Endothelial cell (in vitro differentiated cells): ENCODE measurements at places on chromosomes 2 and 18. TPM values are rescaled to one million over a fixed set of nuclear protein-coding genes. Genes with fewer than 3 reads are reported as not detected.
A peak's percentile ranks its signal among the peaks of the same experiment; 100 is the strongest.

DNA sequence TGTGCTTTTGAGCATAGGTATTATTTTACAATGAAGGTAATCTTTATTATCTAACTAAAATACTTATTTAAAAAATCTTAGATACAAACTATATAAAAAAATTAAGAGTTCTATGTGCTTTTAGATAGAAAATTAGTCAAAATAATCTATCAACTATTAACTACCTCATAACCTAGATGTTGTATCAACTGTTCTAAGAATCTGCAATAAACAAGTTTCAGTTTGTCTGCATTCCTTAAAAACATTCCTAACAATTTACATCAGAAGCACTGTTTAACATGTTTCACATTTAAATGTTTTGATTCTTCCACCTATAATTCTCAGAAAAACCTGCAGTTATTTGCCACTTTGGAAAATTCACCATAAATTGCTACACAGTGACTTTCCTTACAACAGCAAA lies 33.3 kb downstream of the NDUFS1 start:
- H3K4me3 ChIP-seq: no peak overlapping the region
- peaks cover 18% of the 10 kb centered on the region for H3K36me3 ChIP-seq
- no peak for DNase-seq
- H3K4me1 ChIP-seq: no peaks in the 10 kb centered on the region

DNA sequence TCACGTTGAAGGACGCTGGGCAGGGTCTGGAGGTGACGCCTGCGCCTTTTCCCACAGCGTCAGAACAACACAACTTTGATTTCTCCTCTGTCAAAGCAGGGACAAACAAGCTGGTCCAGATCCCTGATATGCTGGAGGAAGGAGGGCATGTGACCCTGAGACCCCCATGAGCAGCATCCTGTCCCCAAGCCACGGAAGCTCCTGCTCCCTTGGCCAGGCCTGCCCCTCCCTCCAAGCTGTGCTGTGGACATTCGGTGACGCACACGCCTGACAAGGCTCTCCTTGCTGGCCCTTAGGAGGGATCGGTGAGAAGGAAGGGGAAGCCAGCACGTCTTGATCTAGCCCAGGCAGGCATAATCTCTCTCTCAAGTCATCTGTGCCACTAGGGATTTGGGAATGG lies 11.3 kb downstream of the MLPH start:
- H3K27ac ChIP-seq: no peak overlapping the region
- H3K4me3 ChIP-seq: no peak overlapping the region
- peaks cover 2% of the 10 kb centered on the region for H3K27me3 ChIP-seq
- no peak for DNase-seq
- H3K36me3 ChIP-seq: no peaks in the 10 kb centered on the region

- no peak overlapping the region for H3K27ac ChIP-seq
- H3K4me3 ChIP-seq: no peak overlapping the region
- no peaks in the 10 kb centered on the region for H3K4me1 ChIP-seq
- H3K36me3 ChIP-seq: no peaks in the 10 kb centered on the region
- no peak for DNase-seq
These were observed 265.6 kb downstream of the TMX3 start for GRCh38 chr18:68449292-68449691.

- no peaks in the 10 kb centered on the region for H3K36me3 ChIP-seq
- H3K4me3 ChIP-seq: no peak overlapping the region
- H3K27ac ChIP-seq: no peak overlapping the region
- no peaks in the 10 kb centered on the region for H3K4me1 ChIP-seq
These were observed 17.7 kb upstream of the CHN1 start for GRCh38 chr2:175022923-175023322.

DNA sequence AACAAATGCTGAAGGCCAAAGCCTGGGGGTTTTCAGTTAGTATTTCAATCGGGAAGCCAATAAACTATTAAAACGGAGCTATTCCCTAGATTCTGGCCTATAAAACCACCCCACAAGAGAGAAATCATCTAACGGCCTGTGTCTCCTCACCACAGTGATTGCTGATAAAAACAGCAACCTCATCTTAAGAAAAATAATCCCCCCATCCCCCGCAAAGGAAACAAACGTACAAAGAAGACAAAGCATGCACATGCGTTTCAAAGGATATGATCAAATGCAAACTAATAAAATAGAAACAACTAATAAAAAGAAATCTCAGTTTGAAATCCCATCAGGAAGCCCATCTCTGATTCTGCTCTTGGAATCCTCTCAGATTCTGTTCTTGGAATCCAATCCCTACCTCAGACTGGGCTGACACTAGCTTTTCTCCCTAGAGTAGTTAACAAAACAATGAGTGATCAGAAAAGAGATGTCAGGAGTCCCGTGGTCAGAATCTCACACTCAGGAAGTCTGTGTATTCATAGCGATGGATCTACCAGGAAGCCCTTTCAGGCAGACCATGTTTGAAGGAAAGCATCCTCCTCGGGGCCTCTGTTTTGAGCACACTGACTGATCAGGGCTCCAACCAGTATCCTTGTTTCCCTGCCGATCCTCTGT lies 150.7 kb downstream of the THADA start:
- no peak overlapping the region for H3K4me3 ChIP-seq
- H3K4me1 ChIP-seq: peaks cover 55% of the 10 kb centered on the region
- peak; percentile 9 for DNase-seq
- peak overlapping the region; percentile 90 for H3K27ac ChIP-seq

DNA sequence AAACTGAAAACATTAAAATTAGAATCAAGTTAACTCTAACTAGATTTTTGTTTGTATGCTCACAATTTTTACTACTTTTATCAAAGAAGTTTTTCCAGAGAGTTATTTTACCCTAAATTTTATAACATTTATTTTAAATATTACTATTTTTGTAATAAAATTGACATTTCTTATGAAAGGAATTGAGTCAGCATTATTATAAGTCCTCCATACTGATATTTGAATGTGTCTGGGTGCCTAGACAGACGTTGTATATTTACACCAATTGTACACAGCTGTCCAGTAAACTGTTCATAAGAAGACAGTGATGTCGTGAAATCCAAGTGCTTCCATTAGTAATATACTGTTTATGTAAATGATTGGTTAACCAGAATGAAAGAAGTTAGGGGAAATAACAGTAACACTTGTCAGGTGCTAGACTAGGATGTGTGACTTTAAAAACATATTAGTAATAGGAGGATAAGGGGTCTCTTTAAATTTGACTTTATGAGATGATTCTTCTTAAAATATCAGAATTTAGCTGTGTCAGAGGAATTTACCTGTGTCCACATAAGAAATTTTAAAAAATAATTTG lies 73.7 kb downstream of the TANK start:
- H3K4me3 ChIP-seq: no peak overlapping the region
- H3K27me3 ChIP-seq: peaks cover 13% of the 10 kb centered on the region
- no peaks in the 10 kb centered on the region for H3K36me3 ChIP-seq

- peaks cover 15% of the 10 kb centered on the region for H3K27me3 ChIP-seq
- peaks cover 2% of the 10 kb centered on the region for H3K4me1 ChIP-seq
These were observed 4.0 kb downstream of the KIF1A start for GRCh38 chr2:240815761-240816583.

DNA sequence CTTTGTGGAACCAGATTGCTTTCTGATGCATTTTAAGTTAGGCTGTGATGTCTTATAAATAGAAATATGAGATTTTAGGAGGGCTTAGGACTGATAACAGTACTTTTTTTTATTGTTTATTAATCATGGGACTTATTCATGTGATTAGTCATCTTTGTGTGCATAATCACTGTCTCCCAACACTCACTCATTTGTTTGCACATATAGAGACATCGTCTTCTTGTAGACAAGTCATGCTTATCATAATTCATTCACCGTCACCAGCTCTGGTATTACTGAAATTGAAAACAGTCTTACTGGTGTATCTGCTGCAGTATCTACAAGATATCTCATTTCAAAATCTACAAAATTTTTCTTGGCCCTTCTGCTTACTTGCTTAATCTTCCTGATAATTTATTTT lies 45.8 kb downstream of the WDR7 start:
- DNase-seq: no peak
- no peaks in the 10 kb centered on the region for H3K27me3 ChIP-seq
- H3K36me3 ChIP-seq: no peaks in the 10 kb centered on the region
- no peaks in the 10 kb centered on the region for H3K4me1 ChIP-seq
- H3K4me3 ChIP-seq: no peak overlapping the region
- no peak overlapping the region for H3K27ac ChIP-seq

- no peak overlapping the region for H3K4me3 ChIP-seq
- no peaks in the 10 kb centered on the region for H3K36me3 ChIP-seq
- H3K27me3 ChIP-seq: no peaks in the 10 kb centered on the region
- no peak overlapping the region for H3K27ac ChIP-seq
- DNase-seq: no peak
These were observed 162.5 kb upstream of the EPAS1 start for GRCh38 chr2:46134531-46135227.

DNA sequence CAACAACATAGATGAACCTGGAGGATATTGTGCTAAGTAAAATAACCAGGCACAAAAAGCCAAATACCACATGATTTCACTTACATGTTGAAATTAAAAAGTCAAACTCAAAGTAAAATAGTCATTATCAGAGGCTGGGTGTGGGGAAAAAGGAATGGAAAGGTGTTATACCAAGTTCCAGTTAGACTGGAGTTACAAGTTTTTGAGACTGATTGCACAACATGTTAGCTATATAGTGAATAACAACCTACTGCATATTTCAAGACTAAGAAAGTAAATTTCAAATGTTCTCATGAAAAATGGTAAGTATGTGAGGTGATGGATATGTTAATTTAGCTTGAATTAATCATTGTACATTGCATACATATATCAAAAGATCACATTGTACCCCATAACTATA lies 116.8 kb upstream of the HNMT start:
- H3K4me1 ChIP-seq: no peaks in the 10 kb centered on the region
- H3K36me3 ChIP-seq: no peaks in the 10 kb centered on the region
- no peak for DNase-seq
- no peak overlapping the region for H3K4me3 ChIP-seq
- no peak overlapping the region for H3K27ac ChIP-seq

- H3K27me3 ChIP-seq: peaks cover 10% of the 10 kb centered on the region
- H3K36me3 ChIP-seq: no peaks in the 10 kb centered on the region
- no peak for DNase-seq
- H3K4me3 ChIP-seq: no peak overlapping the region
- H3K4me1 ChIP-seq: no peaks in the 10 kb centered on the region
These were observed 274.4 kb upstream of the HDAC4 start for GRCh38 chr2:239674981-239675825.

- H3K27ac ChIP-seq: no peak overlapping the region
- H3K36me3 ChIP-seq: no peaks in the 10 kb centered on the region
- DNase-seq: no peak
- no peaks in the 10 kb centered on the region for H3K27me3 ChIP-seq
- no peak overlapping the region for H3K4me3 ChIP-seq
These were observed 27.6 kb upstream of the FANCL start for GRCh38 chr2:58268685-58269084.

GRCh38 chr2:113877711-113878598 lies 11.9 kb upstream of the ACTR3 start:
- no peak overlapping the region for H3K4me3 ChIP-seq
- DNase-seq: no peak
- peaks cover 6% of the 10 kb centered on the region for H3K36me3 ChIP-seq

DNA sequence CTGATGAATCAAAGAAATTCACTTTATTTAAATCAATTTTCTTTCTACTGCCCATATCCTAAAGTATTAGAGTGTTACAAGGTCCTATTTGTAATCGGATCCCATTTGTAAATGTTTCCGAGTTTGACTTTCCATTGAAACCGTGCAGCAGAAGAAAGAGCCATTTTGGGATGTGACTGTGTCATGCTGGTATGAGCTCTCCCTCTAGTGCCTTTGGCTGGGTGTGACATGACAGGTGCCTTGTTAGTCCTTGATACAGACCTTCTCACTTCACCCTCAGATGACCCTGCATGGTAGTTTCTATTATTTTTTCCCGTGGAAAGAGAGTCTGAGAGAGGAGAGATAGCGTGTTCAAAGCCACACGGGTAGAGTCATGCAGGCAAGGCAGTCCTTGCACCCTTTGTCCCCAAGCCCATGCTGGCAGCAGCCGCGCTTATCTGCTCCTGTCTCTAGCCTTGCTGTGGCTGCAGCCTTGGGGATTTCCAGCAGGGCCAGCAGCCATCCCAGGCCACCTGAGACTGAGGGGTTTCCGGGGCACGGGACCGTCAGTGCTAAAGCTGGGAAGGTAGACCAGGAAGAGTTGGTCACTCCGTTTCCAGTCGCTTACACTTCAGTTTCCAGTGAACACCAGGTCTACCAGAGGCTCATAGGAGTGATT lies 21.4 kb downstream of the CHMP1B start:
- DNase-seq: no peak
- H3K27ac ChIP-seq: no peak overlapping the region
- H3K4me1 ChIP-seq: no peaks in the 10 kb centered on the region
- peaks cover 17% of the 10 kb centered on the region for H3K36me3 ChIP-seq
- peaks cover 4% of the 10 kb centered on the region for H3K27me3 ChIP-seq

GRCh38 chr18:48884771-48885170 lies 66.0 kb downstream of the SMAD7 start:
- peaks cover 32% of the 10 kb centered on the region for H3K4me1 ChIP-seq
- H3K27ac ChIP-seq: peak overlapping the region; percentile 3
- no peak overlapping the region for H3K4me3 ChIP-seq

C2orf15 gene
- total RNA-seq: 0.26 TPM

EMILIN1 gene
- 2.1 TPM for total RNA-seq

SOX11 gene
- 39.4 TPM for total RNA-seq

UPP2 gene
- not detected for total RNA-seq

G6PC2 gene
- not detected for total RNA-seq

SERPINB8 gene
- 4.3 TPM for total RNA-seq

GDF7 gene
- total RNA-seq: 11.2 TPM

MBOAT2 gene
- 71.6 TPM for total RNA-seq
